ENCODE measurements at places on chromosomes 2 and 18. TPM values are rescaled to one million over a fixed set of nuclear protein-coding genes. Genes with fewer than 3 reads are reported as not detected.

The ST6GAL2 gene
- 2.5 TPM for total RNA-seq

GRCh38 chr18:67783196-67783946 lies 266.9 kb upstream of the DSEL start:
- DNase-seq = no peak

GRCh38 chr2:58907644-58908043 lies 666.5 kb upstream of the FANCL start:
- DNase-seq = no peak

GRCh38 chr2:219434468-219434717 lies 250 bp upstream of the SPEG start:
- no peak for DNase-seq

- DNase-seq = no peak
Measured at GRCh38 chr18:36950282-36950681, 121.4 kb downstream of the KIAA1328 start.

- DNase-seq = no peak
Measured at GRCh38 chr2:223915071-223915470, 30.1 kb downstream of the WDFY1 start.

All from colonic mucosa (tissue), 4 donors.